AG09309 (cell line): ENCODE measurements at places on chromosomes 5 and 9.

DNA sequence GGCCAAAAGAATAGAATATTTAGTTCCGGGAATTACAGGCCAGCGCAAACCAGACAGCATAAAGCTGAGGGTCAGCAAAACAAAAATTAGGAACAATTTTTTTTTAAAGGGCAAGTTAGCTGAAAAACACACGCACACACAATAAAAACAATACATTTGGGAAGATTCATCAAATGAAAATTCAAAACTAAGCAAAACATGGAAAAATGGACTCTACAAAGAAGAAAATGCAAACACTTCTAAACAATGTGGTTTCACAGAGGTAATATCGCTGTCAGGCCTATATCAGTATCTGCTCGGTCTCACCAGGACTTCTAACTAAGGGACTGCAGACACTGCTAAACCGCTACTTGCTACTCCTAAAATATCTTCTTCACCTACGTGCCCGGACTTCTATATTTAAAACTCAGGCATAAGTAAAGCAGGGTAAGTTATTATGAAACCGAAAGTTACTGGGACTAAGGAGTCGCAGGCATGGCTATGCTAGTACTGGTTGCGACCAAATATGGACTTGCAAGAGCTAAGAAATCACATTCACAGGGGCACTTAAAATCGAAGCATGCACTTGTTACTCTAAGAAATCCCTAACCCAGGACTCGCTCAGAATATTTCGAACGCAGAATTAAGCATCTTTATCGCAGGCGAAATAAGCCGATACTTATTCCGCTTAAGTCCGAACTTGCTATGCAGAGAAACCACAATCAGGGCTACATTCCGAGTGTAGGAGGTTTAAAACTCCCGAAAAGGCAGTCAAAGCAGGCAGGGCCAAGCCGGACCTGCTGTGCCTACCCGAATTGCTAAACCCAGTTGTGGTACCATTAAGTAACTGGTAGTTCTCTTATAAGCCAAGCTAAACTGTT, 2.3 kb downstream of the ANXA2R start:
- no peak for DNase-seq

DNA sequence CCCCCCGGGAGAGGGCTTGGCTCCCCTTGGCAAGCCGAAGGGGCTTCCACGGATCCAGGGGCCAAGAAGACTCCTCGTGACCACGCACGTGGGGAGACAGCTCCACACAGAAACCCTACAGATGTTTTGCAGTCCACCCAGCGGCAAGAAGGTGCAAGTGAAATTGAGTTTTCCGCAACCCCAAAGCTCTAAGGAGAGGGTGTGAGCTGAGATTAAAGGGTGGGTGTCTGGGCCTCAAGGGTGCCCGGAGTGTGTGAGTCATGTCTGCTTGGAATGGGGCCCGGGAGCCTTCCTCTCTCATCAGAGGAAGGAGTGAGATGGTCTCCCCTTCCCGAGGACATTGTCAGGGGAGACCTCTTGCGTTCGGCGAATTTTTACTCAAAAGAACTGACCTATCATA, 79.1 kb downstream of the OLFM1 start:
- DNase-seq, result no peak

DNA sequence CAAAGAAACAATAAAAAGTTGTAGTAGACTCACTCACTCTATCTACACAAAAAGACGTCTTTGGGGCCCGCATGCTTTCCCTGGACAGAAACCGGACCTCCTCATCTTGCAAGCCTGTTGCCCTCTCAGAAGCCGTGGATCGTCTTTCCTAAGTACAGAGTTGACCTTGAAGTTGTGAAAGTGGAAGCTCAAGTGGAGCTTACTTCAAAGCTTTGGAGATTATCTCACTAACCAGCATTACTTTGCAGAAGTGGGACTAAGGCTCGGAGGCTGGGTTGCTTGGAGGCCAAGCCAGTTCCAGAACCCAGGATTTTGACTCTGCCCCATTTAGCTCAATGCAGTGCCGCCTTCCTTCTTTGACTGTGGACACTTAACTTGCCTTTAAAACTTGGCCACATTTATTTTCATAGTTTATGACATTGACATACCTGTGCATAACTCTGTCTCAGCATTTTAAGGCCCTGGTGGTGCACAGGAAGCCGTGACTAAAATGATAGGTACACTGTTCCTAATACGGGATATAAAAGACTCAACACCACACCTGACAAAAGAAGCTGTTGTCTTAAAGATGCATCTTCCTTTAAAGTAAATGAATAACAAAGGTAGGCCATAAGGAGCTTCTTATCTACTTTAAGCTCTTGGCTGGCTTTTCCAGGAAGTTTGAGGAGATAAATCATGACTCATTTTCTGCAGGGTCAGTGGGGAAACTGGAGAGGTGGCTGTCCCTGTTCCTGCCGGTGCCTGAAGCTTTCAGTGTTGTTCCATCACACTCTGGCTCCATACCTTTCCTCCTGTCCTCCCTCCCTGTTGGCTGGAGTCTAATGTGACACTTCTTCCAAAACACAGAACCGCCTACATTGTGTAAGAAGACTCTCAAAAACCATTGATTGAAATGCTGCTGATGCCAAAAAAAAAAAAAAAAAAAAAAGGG, 10.7 kb downstream of the SLC25A25 start:
- no peak for DNase-seq

GRCh38 chr5:177296581-177296980, 6.9 kb downstream of the RAB24 start:
- DNase-seq, result no peak

DNA sequence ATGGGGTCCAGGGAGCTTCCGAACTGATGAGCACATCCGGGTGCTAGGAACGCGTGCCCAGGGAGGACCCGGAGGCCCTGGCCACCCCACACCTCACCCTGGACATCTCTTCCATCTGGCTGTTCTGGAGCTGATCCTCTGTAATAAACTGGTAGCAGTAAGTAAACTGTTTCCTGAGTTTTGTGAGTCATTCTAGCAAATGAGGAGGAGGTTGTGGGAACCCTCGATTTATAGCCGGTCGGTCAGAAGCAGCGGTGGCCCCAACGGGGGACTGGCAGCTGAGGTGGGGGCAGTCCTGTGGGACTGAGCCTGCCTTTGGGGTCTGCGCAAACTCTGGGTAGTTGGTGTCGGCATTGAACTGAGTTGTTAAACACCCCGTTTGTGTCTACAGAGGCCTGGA, 15.4 kb upstream of the UBAC1 start:
- DNase-seq, result no peak

DNA sequence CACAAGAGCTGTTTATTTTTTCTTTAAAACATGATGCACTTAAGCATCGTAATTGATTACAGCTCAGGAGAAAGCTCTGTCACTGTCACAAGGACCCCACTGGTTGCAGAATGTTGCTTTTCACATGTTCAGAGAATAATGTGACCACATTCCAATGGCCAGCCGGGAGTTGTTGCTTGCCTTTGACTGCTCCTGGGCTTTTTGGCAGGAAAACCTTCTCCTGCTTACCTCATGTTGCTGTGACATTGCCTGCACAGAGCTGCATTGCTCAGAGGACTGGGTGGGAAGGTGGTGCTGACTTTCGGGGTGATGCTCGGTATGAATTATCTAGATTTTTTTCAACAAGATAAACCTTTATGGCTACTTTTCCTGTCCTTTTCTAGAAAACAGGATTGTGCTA, 88.2 kb downstream of the PALM2AKAP2 start:
- DNase-seq, result no peak

GRCh38 chr5:80152778-80153177, 103.1 kb downstream of the SERINC5 start:
- DNase-seq, result no peak

DNA sequence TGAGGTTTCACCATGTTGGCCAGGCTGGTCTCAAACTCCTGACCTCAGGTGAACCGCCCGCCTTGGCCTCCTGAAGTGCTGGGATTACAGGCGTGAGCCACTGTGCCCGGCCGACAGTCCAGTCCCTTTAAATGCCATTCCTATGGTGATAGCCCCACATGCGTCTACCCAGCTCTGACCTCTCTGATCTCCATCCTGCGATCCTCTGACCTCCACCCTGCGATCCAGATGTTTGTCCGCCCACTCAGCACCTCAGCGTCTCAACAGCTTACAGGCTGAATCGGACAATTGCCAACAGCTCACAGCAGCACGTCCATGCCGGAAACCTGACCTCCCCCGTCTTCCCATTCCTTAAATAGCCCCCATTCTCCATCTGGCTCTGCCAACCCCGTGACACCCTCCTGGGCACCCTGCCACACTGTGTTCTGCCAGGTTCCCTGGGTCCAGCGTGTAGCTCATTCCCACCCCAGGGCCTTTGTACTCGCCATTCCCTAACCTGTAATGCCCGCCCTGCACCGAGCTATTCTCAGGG, 44.0 kb upstream of the RNU6ATAC start:
- no peak for DNase-seq

- DNase-seq, result no peak
These were observed 46.2 kb downstream of the MCTP1 start for GRCh38 chr5:95238560-95239325.

GRCh38 chr9:93315118-93315517, 131.2 kb downstream of the WNK2 start:
- DNase-seq, result no peak

GRCh38 chr9:80020530-80020929, 448.8 kb downstream of the TLE4 start:
- DNase-seq, result no peak

- DNase-seq, result no peak
These were observed 129.1 kb downstream of the KCNIP1 start for GRCh38 chr5:170632985-170633234.

GRCh38 chr9:36905101-36906066, 128.7 kb downstream of the PAX5 start:
- no peak for DNase-seq

- no peak for DNase-seq
These were observed 1043.1 kb downstream of the TLE1 start for GRCh38 chr9:80646211-80646610.

DNA sequence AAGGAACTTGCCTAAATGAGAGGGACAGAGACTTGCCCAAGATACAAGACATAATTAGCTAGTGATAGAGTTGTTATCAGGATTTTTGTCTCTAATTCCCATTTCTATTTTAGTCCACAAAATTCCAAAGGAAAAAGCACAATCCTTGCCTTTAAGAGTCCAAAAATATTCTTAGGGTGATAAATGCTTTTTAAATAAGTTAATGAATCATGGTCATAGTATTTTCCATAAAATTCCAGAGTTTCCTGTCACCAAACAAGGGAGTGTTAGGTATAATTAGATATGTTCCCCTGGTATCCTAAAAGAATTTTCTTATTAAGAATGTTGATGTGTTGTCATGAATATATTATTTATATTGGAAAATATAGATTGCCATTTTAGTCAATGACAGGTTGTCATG, 21.8 kb upstream of the CEP72 start:
- DNase-seq, result no peak

GRCh38 chr5:104909803-104910202, 1347.2 kb upstream of the NUDT12 start:
- DNase-seq, result no peak

- DNase-seq, result peak; percentile 57
These were observed 531.2 kb upstream of the ZNF608 start for GRCh38 chr5:125277494-125278154.

DNA sequence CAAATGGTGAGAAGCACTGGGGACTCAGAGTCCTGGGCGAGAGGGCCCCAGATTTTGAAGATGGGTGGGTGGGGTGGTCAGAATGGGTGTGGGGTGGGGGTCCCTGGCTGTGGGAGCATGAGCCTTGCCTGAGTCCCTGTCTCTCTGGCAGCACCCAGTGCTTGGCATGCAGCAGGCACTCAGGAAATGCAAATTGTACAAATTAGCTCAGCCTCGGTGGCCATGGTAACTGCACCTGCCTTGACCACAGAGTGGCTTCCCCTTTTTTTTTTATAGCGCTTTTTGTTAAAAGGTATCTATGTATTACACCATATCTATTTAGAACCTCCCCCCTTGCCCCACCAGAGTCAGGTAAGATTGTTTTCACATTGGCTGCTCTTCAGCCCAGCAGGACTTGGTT, 19.2 kb upstream of the PITX1 start:
- no peak for DNase-seq

- DNase-seq, result peak; percentile 90
These were observed 89.3 kb upstream of the DMRT1 start for GRCh38 chr9:752201-752600.

GRCh38 chr5:160347448-160347847, 23.0 kb downstream of the C1QTNF2 start:
- DNase-seq, result no peak

DNA sequence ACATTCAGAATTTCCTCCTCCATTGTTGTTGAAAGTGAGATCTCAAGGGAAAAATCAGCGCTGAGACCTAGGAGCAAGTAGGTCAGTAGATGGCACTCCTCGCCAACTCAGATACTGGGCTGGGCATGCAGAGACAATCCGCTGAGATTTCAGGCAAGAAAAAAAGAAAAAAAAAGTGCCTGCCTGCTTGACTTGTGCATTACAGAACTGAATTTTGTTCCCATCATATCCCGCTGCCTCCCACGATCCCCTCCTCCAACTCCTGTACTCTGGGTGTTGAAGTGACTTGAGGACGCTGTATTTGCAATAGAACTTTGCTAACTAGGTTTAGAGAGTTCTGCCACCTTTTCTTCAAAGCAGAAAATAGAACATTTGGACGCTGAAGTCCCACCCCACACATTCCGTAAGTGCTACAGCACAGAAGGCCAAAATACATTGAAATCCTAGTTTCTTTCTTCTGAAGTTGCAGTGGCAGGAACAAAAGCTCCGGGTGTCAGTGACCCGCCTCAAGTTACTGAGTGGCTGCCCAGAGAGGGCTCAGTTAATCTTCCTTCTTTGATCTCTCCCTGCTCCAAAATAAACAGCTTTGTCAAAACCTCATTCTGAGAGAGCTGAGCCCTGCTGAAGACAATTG, 265.8 kb downstream of the MLLT3 start:
- peak; percentile 62 for DNase-seq

GRCh38 chr5:106374956-106375355, 1295.8 kb downstream of the EFNA5 start:
- DNase-seq, result no peak

DNA sequence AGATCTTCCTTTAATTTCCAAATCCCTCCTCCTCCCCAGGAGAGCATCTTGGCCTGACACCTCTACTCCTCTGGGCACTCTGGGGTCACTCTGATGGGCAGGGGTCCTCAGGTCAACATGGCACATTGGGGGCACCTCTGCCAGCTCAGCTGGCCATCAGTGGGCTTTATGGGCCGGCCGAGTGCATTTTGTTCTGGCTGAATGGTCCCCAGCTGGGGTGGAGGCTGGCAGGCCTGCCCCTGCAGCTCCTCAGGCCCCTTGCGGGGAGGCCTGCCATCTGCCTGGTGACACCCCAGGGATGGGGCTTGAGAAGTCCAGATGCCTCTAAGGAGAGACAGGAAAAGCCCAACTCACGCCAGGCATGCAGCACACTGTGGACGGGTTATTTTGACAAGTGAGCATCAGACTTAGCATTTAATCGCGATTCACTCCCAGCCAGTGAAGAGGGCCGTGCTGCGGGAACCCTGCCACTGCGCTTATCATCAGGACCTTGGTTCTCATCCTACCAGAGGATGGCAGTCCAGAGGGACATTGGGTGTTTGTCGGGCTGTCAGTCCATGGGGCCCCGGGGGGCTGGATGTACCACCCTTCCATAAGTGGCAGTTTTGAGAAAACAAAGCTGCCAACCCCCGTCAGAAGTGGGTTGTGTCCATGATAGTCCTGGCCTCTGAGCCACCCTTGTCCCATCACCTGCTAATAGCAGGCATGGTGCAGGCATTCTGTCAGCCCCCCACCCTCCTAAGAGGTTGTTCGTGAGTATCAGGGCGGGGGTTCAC, 21.7 kb downstream of the PHF2 start:
- no peak for DNase-seq
